Activated CD4-positive, alpha-beta T cell treated with anti-CD3 and anti-CD28 coated beads for 4 hours (primary cell): ENCODE measurements at places on chromosomes 11 and 22.

- DNase-seq, result no peak
Observed at GRCh38 chr11:1498262-1498661, 11.7 kb upstream of the MOB2 start.

DNA sequence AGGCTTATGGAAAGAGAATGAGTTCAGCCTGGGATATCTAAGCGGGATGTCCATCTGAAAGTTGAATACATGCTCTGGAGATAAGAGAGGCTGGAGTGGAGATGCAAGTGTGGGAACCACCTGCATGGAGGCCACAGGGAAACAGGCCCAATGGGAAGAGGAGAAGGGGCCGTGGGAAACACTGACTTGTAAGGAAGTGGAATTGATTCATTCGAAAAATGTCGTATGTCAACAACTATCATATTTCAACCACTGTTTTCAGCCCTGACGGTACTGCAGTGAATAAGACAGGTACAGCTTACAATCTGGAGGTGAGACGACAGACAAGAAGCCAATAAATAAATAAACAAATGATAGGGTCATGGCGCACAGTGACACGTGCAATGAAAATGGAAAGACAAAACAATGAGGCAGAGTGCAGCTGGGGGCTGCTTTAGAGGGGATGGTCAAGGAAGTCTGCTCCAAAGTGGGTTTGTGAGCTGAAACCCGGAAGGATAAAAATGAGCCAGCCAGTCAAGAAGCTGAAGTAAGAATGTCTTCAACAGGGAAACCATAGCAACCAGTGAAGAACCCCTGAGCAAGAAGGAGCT is 35.9 kb downstream of the EFCAB6 start:
- no peak for DNase-seq

- DNase-seq, result no peak
Observed at GRCh38 chr11:45412051-45412471, 125.9 kb upstream of the SYT13 start.

DNA sequence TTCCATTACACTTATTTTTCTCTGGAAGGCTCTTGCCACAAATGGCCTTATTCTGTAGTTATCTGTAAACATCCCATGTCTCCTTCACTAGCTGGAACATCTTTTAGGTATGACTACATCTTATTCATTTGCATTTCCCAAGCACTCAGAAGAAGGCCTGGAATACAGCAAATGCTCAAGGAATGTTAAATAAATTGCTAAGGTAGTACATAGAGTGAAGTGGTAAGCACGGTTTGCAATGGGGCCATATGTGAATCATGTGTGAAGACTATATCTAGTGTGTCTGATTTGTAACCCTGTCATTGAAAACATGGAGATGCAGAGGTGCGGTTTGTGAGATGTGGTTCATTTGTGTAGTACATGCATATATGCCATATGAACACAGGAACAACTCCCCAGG is 33.5 kb downstream of the GDPD4 start:
- DNase-seq, result no peak

GRCh38 chr11:1475841-1476240 is 10.7 kb downstream of the MOB2 start:
- no peak for DNase-seq

- no peak for DNase-seq
Observed at GRCh38 chr11:72582206-72583176, 91.7 kb downstream of the PDE2A start.

DNA sequence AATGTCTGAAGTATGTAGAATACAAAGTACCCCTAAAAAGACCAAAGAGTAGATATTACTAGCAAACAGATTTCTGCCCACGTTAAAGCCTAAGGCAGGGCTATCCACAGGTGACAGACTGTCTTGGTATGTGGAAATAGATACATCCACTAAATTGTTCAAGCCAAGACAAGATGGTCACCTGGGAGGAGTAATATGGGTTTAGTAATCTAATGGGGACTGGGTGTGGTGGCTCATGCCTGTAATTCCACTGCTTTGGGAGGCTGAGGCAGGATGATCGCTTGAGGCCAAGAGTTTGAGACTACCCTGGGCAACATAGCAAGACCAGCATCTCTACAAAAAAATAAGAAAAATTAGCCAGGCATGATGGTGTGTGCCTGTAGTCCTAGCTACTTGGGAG is 7.5 kb downstream of the SGSM3 start:
- DNase-seq, result no peak
